ENCODE measurements at places on chromosomes 4 and X. TPM values are rescaled to one million over a fixed set of nuclear protein-coding genes. Genes with fewer than 3 reads are reported as not detected.

NLGN4X gene
- total RNA-seq = not detected

- H3K27me3 ChIP-seq = no peaks in the 10 kb centered on the region
- no peaks in the 10 kb centered on the region for H3K36me3 ChIP-seq
- H3K4me1 ChIP-seq = no peaks in the 10 kb centered on the region
Observed at GRCh38 chr4:81290813-81291212, 75.8 kb upstream of the PRKG2 start.

DNA sequence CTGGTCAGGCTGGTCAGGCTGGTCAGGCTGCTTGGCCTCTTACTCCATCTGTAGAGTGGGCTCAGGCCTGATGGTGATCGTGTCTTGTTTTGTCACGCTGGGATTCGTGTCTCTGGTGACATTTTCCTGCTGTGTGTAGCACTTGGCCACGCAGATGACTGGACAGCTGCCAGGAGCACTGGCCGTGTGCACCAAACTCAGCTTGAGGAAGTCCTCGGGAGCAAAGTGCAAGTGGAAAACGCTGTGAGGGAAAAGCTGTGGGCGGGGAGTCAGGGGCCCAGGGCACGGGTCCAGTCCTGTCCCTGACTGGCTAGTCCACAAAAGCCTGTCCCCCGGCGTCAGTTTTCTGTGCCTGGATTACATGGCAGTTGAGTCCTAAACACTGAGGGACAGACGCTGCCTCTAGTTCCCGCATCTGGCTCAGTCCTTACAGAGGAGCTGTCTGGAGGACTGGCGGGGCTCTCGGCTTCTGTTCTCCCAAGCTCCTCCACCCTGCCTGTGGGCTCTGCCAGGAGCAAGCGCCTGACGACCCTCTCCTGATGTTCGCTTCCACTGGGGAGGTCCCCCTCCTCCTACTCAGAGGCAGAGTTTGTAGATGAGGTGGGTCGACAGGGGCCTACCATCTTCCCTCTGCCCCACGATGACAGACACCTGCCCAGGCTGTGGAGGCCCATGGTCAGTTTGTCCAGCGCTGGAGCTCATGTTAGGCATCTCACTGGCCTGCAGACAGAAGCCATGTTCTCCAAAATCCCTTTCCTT, 35.9 kb upstream of the GRPEL1 start:
- peak; percentile 18 for DNase-seq
- H3K27ac ChIP-seq = no peak overlapping the region
- H3K4me1 ChIP-seq = peaks cover 7% of the 10 kb centered on the region
- H3K36me3 ChIP-seq = peaks cover 13% of the 10 kb centered on the region
- peaks cover 4% of the 10 kb centered on the region for H3K27me3 ChIP-seq

- H3K27me3 ChIP-seq = no peaks in the 10 kb centered on the region
- H3K4me3 ChIP-seq = no peak overlapping the region
- no peaks in the 10 kb centered on the region for H3K4me1 ChIP-seq
- no peak for DNase-seq
- no peak overlapping the region for H3K27ac ChIP-seq
- H3K36me3 ChIP-seq = peaks cover 4% of the 10 kb centered on the region
Observed at GRCh38 chr4:71009890-71010588, 16.6 kb downstream of the DCK start.

- H3K4me3 ChIP-seq = no peak overlapping the region
- H3K4me1 ChIP-seq = no peaks in the 10 kb centered on the region
- DNase-seq = no peak
Observed at GRCh38 chr4:109955146-109955545, 42.5 kb downstream of the EGF start.

DNA sequence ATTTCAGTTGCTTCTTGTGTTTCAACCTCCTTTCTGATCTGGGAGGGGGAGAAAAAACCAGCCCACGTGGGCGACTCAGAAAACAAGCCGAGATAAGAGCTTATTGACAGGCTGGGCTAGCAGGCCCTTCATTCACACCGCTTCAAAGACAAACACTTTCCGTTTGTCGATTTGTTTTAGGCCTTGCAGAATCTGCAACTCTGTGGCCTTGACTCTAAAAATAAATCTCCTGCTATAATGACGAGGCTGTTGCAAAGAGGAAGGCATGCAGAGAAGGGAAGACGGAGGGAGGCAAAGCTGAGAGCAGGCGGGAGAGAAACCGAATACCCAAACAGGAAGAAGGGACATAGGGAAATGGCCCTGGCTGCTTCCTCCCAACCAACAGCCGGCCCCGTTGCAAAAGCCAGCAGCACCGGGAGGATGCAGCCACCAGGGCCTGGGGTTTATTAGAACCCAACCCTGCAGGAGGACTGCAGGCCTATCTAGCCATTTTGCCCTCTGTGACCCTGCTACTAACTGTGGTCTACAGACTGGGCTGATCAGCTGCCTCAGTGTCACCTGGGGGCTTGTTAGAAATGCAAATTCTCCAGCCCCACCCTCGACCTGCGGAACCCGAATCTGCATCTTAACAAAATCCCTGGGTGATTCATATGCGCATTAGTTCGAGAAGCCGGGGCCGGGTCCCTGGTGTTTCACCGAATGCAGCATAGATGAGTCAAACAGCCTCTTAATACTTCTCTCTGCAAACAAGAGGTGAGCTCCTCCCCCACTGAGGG, 325.5 kb downstream of the BCOR start:
- H3K4me1 ChIP-seq = peaks cover 42% of the 10 kb centered on the region
- no peaks in the 10 kb centered on the region for H3K27me3 ChIP-seq
- DNase-seq = peak; percentile 47
- H3K4me3 ChIP-seq = peak overlapping the region; percentile 10
- H3K36me3 ChIP-seq = peaks cover 9% of the 10 kb centered on the region

SERTM2 gene
- total RNA-seq = not detected

DNA sequence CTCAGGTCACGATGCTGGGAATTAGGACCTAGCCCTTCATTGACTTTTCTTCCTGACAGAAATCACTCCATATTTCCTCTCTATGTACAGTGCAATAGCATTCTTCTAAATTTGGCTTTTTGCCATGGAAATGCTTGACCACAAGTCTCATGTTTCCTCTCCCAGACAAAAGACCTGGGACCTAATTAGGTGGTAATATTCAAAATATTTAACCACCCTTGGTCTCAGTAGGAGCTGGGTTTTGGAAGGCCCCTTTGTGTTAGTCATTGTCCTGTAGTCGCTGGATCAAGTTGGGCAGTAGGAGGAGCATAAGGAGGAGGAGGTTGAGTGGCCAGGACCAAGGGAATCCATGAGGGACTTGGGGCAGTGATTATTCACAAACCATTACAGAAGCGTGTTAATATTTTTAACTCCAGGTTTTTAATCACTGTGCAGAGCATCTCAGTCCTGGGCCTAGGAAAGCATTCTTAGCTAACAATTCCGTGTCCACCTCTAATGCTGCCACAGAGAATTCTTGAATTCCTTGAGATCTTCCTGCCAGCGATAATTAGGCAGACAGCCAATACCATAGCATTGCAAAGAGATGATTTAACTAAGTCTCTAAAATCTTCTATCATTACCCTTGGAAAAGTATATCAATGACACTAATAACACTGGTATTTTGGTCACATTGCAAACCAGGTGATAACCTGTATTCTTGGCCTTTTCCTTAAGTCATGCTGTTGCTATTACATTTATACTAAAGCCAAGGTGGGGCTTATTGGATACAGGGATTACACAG, 25.0 kb upstream of the SHROOM4 start:
- peak; percentile 52 for DNase-seq
- H3K4me1 ChIP-seq = peaks cover 54% of the 10 kb centered on the region
- H3K27ac ChIP-seq = peak overlapping the region; percentile 27
- no peaks in the 10 kb centered on the region for H3K27me3 ChIP-seq
- no peaks in the 10 kb centered on the region for H3K36me3 ChIP-seq

DNA sequence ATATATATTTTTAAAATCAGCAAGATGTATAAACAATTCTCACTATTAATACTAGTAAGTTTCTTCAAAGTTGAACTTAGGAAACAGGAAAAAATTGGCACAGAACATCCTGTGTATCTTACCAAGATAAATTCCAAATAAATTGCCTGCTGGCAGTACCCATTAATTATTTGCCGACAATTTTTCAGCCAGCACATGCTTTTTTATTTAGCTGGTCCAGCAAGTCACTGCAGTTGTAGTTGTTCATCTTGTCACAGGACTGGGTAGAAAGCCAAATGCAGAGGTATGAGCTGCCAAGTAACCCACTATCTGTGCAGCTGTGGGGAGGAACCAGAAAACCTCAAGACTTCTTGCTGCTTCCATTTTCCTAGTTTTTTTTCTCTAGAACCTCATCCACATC, 113.4 kb downstream of the PACRGL start:
- H3K36me3 ChIP-seq = no peaks in the 10 kb centered on the region
- H3K4me3 ChIP-seq = no peak overlapping the region
- no peaks in the 10 kb centered on the region for H3K4me1 ChIP-seq
- DNase-seq = no peak

DNA sequence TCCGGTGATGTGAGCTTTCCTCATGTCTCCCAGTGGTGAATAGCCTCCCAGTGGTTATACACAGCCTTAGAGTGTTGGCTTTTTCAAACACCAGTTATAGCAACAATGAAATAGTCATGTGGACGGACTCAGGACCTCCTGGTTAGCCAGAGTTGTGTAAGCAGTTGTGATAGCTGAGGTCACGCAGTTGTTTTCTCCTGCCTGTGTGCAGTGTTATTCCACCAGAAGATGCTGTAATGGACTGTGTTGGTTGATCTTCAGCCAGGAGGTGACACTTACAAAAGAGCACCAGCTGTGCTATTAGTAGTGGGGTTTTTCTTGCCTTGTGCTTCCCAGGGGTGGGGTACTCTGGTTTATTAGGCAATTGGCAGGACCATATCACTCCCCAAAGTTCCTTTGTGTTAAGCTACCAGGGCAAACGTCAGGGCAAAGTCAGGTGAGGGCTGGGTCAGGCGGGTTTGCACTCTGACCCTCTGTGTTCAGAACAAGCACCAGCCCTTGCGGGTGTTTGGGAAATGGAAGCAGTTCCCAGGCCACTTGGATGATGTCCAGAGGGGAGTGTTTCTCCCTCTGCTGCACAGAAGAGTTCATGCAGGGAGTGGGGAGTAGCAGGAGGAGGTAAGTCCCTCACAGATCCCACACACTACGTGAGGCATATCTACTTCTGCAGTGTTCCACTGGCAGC, 252.6 kb downstream of the TMEM47 start:
- DNase-seq = no peak
- H3K4me1 ChIP-seq = no peaks in the 10 kb centered on the region
- H3K4me3 ChIP-seq = no peak overlapping the region
- no peak overlapping the region for H3K27ac ChIP-seq
- H3K36me3 ChIP-seq = no peaks in the 10 kb centered on the region

TEX13D gene
- not detected for total RNA-seq

- H3K4me3 ChIP-seq = no peak overlapping the region
- H3K36me3 ChIP-seq = no peaks in the 10 kb centered on the region
- H3K4me1 ChIP-seq = no peaks in the 10 kb centered on the region
- H3K27ac ChIP-seq = no peak overlapping the region
Observed at GRCh38 chrX:20477836-20478524, 211.3 kb upstream of the RPS6KA3 start.

GRCh38 chrX:19515615-19516105, 352 bp upstream of the MAP3K15 start:
- no peak for DNase-seq
- H3K36me3 ChIP-seq = peaks cover 9% of the 10 kb centered on the region
- H3K27me3 ChIP-seq = peaks cover 21% of the 10 kb centered on the region

GRCh38 chr4:107279733-107280132, 243.6 kb upstream of the DKK2 start:
- H3K4me1 ChIP-seq = peaks cover 26% of the 10 kb centered on the region

TMEM144 gene
- 11.8 TPM for total RNA-seq

DNA sequence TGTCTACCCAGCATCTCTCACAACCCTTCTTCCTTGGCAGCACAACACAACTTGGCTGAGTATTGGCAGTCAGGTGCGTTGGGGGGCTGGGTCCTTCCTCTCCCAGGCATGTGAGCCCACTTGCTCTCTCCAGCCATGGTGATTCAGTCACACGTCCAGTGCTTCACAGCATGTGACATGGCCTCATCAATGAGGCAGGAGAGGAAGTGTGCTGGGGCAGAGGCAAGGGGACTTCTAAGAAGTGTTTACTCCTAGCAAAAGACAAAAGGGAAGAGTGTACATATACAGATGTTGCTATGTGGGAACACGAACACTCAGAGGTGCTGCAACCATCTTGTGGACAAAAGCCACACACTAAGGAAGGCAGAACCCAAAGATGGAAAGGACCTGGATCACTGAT, 380.8 kb downstream of the FBXW7 start:
- no peak overlapping the region for H3K4me3 ChIP-seq
- no peaks in the 10 kb centered on the region for H3K4me1 ChIP-seq
- no peak overlapping the region for H3K27ac ChIP-seq
- no peak for DNase-seq

PPP2R2C gene
- 9.8 TPM for total RNA-seq

DNA sequence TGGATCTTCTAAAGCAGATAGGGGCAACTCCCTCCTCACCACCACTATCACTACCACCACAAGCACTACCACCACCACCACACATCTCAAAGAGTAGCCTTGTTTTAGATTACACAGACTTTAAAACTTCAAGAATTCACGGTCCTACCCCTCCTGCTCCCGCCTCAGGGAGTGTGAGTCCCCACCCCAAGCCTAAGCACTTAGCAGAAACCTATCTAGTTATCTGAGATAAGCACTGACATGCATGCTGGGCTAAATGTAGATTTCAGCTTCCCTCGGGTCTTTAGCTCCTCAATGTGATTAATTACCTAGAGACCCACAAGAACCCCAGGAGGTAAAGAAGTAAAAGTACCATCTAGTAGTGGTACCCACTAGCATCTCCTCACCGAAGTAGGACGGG, 775 bp downstream of the AMOT start:
- H3K36me3 ChIP-seq = peaks cover 21% of the 10 kb centered on the region
- DNase-seq = no peak
- H3K4me3 ChIP-seq = peak overlapping the region; percentile 92
- peaks cover 29% of the 10 kb centered on the region for H3K4me1 ChIP-seq
- no peaks in the 10 kb centered on the region for H3K27me3 ChIP-seq
- H3K27ac ChIP-seq = peak overlapping the region; percentile 23

DNA sequence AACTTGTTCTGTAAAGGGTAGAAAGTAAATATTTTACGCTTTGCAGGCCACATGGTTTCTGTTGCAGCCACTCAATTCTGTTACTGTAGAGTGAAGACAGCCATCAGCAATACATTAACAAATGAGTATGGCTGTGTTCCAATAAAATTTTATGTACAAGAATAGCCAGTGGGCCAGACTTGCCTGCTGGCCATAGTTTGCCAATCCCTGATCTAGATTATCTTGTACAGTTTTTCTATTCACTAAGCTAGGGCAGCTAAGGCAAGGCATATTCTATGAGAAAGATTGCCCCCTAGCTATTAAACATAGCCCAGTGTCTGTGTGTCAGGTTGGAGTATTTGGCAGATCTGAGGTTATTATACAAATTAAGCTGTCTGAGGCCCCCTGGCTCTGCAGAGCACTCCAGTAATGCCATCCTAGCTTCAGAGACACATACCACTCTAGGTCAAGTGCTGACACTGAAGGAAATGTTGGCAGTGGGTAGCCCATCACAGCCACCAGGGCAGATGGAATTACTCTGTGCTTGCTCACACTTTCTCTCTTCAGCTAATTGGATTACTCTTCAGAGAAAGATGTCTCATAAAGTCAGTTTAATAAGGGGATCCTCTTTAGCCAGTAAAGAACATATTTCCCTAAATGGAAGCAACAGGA, 40.7 kb downstream of the MTTP start:
- no peaks in the 10 kb centered on the region for H3K36me3 ChIP-seq
- no peaks in the 10 kb centered on the region for H3K27me3 ChIP-seq
- no peak for DNase-seq
- no peak overlapping the region for H3K4me3 ChIP-seq

GRCh38 chr4:163590619-163591264, 96.3 kb downstream of the TMA16 start:
- H3K27ac ChIP-seq = no peak overlapping the region
- no peaks in the 10 kb centered on the region for H3K27me3 ChIP-seq
- no peaks in the 10 kb centered on the region for H3K36me3 ChIP-seq
- no peaks in the 10 kb centered on the region for H3K4me1 ChIP-seq
- H3K4me3 ChIP-seq = no peak overlapping the region

GRCh38 chr4:26804451-26804850, 56.2 kb upstream of the STIM2 start:
- H3K4me3 ChIP-seq = no peak overlapping the region
- H3K27me3 ChIP-seq = no peaks in the 10 kb centered on the region
- H3K27ac ChIP-seq = no peak overlapping the region
